Eye (tissue), 1 donor: ENCODE measurements at places on chromosomes 6 and 20.

- DNase-seq = no peak
Observed at GRCh38 chr6:127381384-127381783, 38.0 kb upstream of the ECHDC1 start.

- peak; percentile 17 for DNase-seq
Observed at GRCh38 chr6:45637611-45638257, 260.0 kb upstream of the SUPT3H start.

DNA sequence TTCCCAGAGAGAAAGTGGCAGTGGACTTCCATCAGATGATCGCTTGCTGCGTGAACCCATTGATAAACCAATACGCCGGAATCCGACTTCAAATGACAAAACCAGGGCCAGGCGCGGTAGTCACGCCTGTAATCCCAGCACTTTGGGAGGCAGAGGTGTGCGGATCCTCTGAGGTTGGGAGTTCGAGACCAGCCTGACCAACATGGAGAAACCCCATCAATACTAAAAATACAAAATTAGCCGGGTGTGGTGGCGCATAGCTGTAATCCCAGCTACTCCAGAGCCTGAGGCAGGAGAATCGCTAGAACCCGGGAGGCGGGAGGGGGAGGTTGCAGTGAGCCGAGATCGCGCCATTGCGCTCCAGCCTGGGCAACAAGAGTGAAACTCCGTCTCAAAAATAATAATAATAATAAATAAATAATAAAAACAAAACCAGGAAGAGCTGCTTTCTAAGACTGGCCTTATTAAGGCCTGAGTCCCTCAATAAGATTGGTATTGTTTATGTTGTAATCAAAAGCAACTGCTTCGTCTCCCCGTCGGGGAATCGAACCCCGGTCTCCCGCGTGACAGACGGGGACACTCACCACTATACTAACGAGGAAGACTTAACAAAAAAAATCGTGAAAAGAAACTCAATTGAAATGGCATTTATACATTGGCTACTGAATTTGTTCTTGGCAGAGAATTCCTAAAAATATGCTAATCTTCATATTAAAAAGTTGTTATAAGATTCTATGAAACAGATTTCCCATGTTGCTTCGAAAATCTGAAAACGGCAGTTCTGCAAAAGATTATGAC lies 110.2 kb upstream of the ZNF184 start:
- peak; percentile 80 for DNase-seq

GRCh38 chr6:75275067-75275466 lies 9.5 kb downstream of the TMEM30A start:
- no peak for DNase-seq

DNA sequence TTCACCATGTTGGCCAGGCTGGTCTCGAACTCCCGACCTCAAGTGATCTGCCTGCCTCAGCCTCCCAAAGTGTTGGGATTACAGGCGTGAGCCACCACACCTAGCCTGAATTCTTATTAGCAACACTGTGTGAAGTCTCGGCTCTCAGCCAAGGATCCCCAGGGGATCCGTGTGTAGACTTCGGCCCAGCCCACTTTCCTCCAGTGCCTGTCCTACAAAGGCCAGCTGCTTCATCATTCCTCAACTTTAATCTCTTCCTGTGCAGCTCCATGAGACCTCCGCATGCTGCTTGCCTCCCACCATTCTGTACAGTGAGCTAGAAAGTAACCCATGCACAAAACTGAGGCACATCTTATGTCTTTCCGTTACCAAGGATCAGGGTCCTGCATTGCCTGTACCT lies 71.8 kb downstream of the SAMD3 start:
- no peak for DNase-seq

GRCh38 chr6:138482816-138483215 lies 16.5 kb downstream of the NHSL1 start:
- no peak for DNase-seq

DNA sequence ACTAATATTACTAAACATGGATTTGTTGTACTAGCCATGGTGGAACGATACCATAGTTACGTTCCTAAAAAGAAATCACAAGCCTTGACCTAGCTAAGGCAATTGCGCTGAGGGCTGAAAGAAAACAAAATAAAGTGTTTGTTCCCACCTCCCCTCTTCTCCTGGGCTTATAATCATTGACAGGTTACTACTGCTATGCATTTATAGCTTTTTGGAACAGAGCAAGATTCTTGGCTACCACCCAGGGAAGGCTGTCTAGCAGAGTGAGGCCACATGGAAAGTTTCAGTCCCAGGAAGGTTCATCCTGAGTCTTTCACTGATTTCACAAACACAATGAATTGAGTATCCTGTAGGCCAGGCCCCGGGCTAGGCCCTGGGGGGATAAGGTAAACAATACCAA lies 84.6 kb downstream of the TMEM170B start:
- DNase-seq = no peak

GRCh38 chr6:145090801-145091585 lies 644.3 kb downstream of the EPM2A start:
- DNase-seq = no peak

- DNase-seq = peak; percentile 3
Observed at GRCh38 chr6:103081876-103082630, 1688.5 kb downstream of the GRIK2 start.

DNA sequence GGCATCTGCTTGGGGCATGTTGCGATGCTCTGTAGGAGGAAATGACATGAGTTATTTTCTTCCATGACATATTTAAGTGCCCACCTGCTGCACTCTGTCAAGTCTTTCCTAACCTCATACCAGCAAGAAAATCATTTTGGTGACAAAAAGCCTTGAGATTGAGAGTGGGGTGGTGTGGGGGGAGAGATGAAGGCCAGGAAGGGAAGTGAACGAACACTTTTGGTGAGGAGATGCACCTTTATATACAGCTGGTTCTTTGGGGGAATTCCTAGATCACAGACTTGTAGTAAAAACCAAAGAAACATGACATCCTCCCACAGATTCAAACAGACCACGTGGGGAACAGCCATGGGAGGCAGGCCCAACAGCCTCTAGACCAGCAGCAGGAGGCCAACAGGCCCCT lies 26.1 kb downstream of the NCOA5 start:
- no peak for DNase-seq

DNA sequence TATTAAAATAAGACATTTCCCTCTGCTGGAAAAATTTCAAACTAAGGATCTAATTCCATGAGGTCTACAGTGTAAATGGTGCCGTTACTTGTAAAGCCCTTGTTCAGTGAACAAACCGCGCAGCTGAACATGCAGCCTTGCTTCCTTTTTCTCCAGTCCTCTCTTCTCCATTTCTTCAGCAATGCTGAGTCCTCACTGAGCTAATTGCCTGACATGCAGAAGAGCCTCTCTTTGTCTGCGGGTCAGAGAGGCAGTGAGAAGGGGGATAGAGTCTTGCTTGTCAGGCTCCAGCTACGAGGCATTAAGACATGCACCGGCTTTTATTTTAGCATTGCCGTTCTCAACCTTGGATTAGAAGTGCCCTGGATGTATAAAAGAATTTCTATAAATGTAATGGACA lies 25.7 kb downstream of the ZDHHC14 start:
- DNase-seq = peak; percentile 43
